Right ventricle myocardium superior (tissue), 1 donor: ENCODE measurements at places on chromosomes 13 and 19. TPM values are rescaled to one million over a fixed set of nuclear protein-coding genes. Genes with fewer than 3 reads are reported as not detected.
A peak's percentile ranks its signal among the peaks of the same experiment; 100 is the strongest.

DNA sequence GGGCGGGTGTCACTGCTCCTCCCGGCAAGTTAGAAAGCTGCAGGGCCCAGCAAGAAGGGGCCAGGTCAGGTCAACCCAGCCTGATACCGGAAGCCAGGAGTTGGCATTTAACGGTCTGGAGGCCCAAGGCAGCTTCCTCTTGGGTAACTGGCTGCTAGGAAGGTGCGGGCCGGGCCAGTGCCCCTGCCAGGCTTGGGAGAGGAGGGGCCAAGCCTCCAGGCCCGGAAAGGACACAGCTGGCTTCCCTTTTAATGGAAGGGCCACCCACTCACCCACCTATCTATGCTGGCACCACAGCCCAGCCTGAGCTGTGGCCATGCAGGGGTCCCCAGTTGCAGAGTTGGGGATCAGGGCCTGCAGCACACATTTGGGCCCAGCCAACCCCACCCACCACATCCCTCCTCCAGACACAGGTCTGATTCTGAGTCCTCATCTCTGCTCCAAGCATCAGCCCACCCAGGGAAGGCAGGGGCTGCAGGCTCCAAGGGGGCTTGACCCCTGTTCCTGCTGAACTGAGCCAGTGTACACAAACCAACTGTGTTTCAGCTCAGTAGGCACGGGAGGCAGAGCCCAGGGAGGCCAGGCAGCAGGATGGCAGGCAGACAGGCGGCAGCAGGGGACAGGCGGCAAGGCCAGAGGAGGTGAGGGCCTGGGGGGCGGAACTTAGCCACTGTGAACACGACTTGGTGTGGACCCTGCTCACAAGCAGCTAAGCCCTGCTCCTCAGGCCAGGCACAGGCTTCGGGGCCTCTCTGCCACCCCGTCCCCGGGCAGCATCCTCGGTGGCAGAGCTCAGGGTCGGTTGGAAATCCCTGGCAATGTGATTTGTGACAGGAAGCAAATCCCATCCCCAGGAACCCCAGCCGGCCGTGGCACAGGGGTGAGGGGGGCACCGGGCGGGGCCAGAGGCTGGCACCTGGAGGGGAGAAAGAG lies 40.8 kb downstream of the ZSWIM4 start:
- DNase-seq: peak; percentile 82

DNA sequence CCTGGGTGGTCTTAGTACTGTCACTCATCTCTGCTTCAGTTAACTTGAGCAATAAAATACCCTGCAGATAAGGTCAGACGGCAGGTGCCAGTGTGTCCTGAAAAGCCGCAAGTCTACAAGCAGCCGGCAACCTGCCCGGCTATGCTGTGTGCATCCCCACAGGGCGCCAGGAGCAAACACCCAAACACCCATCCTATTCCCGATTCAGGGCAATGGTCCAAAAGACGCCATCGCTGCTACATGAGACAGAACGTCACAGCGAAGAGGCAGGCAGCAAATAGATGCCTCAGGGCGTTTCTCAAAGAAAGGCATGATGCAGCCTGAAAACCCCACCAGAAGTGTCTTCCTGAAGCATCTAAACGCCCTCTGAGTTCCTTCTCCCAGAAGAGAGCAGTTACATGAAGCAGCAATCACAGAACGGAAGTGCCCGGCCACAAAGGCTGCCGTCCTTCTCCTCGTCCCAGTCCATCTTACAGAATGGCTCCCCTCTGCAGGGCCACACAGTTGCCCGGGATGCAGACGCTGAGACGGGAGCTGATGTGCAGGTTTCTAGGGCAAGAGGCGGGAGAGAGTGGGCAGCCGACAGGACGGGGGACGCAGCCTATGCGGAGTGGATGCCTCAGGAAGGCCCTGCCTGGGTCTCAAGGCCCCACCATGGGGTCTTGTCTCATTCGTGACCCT lies 35.1 kb downstream of the RASA3 start:
- no peak for DNase-seq

GRCh38 chr19:6084821-6085220 lies 25.5 kb downstream of the RFX2 start:
- no peak for DNase-seq

DNA sequence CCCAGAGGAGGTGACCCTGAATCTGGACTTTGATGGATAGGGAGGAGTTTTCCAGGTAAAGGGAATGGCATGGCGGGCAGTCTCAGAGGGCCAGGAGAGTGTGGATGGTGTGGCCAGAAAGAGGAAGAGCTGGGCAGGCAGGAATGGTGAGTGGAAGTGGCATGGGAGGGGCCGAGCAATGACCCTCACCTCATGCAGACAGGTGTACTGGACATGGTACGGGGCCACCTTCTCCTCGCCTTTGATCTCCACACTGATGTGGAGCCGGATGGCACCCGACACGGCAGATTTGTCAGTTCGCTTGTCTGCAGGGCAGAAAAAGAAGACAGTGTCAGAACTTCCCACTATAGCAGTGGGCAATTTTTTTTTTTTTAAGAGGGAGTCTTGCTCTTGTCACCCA lies 45.5 kb downstream of the UNC13A start:
- no peak for DNase-seq

DNA sequence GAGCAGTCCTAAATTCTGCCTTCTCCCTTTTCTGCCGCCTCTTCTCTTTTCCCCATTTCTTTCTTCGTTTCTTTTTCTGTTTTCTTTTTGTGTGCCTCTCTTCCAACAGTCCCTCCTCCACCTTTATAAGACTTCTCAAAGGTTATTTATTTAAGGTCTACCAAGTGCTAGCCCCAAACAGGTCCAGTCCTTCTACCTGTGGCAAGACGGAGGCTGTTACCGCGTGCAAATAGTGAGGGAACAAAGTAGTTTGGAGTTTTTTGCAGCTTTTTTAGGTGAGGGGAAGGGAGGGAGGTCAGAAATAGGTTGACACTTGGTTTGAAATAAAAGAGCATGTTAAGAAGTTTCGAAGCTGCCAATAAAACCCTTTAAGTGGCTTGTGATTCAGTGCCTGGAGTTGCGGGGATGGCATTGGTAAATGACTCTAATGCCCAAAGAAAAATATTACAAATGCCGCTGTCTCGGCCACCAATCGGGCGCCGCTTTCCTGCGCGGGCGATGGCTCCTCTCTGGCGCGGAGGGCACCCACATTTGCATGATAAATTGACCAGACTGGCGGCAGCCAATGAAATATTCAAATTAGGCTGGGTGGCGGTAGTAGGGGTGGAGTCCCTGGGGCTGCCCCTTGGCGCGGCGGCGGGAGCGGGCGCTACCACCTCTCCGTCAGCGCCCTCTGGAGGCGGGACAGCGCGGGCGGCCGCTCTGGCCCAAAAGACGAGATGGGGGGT lies 7.5 kb upstream of the TSHZ3 start:
- peak; percentile 72 for DNase-seq

Gene CACNA1A
- total RNA-seq: 1.00 TPM

GRCh38 chr13:93284064-93284463 lies 57.5 kb downstream of the GPC6 start:
- DNase-seq: no peak

Gene PLK5
- not detected for total RNA-seq

- DNase-seq: no peak
These were observed 17.9 kb downstream of the GPR183 start for GRCh38 chr13:99289271-99289670.

DNA sequence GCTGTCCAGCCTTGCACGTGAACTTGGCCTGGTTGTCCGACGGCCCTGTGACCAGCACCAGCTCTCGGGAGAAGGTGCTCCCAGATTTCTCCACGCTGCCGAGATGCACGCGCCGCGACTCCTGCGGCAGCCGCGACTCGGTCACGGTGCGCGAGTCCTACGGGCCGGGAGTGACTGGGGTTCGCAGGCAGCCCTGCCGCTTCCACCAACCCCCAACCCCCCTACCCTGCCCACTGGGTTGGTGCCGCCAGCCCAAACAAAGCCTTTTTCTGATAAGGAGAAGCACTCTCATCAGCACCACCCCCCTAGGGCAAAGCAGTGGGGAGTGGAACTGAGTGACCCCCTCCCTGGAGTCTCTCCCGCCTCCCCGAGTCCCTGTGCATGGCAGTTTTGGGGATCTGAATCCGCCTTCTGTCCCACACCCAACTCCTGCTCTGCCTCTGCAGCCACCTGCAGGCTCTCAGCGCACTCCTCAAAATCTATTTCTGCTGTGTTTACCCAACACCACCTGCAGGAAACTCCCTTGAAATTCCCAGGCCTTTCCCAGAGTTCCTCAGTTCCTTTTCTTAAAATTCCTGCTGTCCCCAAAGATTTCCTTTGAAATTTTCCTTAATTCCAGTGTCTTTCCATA lies 6.2 kb downstream of the NPHS1 start:
- DNase-seq: no peak

DNA sequence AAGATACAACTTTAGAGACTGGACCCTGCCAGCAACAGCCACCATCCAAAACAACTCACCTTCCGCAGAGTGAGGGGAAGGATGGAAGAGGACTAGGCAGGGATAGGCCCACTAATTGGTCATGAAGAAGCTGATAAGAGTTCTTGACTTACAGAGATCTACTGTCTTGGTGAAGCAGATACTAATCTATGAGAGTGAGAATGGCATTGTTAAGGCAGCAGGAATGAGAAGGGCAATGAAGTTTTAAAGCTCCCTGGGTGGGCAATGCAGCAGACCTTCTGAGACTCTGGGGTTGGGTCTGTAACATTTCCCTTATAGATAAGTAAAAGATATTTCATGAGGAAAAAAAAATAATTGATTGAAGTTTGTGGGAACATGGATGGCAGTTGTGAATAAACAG lies 63.7 kb downstream of the KLF12 start:
- no peak for DNase-seq

DNA sequence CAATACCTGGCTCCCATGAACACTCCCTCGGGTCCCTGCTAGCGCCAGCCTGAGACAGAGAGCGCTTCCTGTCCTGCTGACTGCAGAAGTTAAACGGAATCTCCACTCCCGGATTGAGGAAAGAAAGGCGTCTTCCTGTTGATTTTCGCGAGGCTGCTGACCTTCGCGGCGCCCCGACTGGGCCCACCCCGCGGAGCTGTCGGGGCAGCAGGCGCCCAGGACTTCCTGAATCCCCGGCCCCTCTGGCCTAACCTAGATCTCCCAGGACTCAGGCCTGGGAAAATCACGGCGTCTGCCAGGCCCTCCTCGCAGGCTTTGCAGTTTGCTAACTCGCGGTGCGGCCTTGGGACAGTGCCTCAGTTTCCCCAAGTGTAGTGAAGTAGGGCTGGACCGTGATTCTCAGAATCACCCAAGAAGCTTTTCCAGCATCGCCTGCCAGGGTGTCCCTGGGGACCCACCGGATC lies 108.8 kb downstream of the KCTD15 start:
- DNase-seq: peak; percentile 49

- DNase-seq: no peak
These were observed 4.3 kb downstream of the CTU1 start for GRCh38 chr19:51103926-51104341.

DNA sequence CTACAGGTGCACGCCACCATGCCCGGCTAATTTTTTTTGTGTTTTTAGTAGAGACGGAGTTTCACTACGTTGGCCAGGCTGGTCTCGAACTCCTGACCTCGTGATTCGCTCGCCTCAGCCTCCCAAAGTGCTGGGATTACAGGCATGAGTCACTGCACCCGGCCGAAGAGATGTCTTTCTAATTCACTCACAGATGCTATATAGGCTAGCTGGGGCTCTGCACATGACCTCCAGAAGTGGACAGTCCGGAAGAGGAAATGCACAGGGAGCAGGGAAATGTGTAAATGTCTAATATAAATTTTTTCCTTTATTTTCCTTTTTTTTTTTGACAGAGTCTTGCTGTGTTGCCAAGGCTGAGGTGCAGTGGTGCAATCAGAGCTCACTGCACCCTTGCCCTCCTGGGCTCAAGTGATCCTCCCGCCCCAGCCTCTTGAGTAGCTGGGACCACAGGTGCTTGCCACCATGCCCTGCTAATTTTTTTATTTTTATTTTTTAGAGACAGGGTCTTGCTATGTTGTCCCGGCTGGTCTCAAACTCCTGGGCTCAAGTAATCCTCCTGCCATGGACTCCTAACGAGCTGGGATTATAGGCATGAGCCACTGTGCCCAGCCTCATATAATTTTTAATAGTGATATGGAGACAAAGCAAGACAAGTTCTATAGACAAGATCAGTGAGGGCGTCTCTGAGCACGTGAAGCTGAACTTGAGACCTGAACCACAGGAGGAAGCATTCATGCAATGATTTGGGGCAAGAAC lies 8.4 kb downstream of the GIPC1 start:
- no peak for DNase-seq

DNA sequence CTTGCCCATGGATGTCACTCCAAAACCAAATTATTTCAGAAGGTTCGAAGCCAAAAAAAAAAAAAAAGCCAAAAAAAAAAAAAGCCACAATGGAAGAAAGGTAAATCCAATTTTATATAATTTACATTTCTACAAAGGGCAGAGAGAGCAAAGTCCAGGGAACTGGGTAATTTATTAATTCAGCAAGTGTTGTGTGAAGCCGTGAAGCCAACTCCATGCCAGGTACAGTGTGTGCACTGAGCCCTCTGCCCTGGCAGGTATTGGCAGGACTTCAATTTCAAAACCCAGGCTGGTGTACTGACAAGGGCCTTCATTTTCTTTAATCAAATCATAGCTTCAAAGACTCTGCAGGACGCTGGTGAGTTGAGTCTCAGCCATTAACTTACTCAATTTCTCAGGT lies 5.5 kb upstream of the RFPL4A start:
- no peak for DNase-seq

Gene IZUMO2
- total RNA-seq: not detected

Gene ANGPTL8
- total RNA-seq: 0.40 TPM

Gene USHBP1
- 7.9 TPM for total RNA-seq

- DNase-seq: no peak
These were observed 61.5 kb upstream of the SLC15A1 start for GRCh38 chr13:98813993-98814392.

GRCh38 chr19:52188822-52189734 lies 774 bp upstream of the PPP2R1A start:
- peak; percentile 88 for DNase-seq

Gene NLRP4
- not detected for total RNA-seq

Gene IGFL2
- total RNA-seq: not detected

Gene IGFLR1
- 2.9 TPM for total RNA-seq

- no peak for DNase-seq
These were observed at the start of gene ELAVL3 for GRCh38 chr19:11480715-11481533. TSS of gene ELAVL3 (minus strand) at chr19:11481046. CDS start at chr19:11480608, 438 bp downstream.

Gene FAM216B
- 4.6 TPM for total RNA-seq

- DNase-seq: no peak
These were observed 55.2 kb downstream of the VWA8 start for GRCh38 chr13:41905600-41906254.

- DNase-seq: no peak
These were observed 60.7 kb downstream of the MCF2L start for GRCh38 chr13:113029487-113030258.

Gene PALM3
- total RNA-seq: not detected

GRCh38 chr13:110177790-110178189 lies 129.2 kb downstream of the COL4A1 start:
- no peak for DNase-seq

Gene GZMM
- 0.32 TPM for total RNA-seq

Gene CGB1
- total RNA-seq: not detected
